ENCODE measurements at places on chromosomes 1 and 21.

GRCh38 chr1:221991221-221991620 lies 249.3 kb upstream of the DUSP10 start:
- no peak overlapping the region for H3K27ac ChIP-seq
- peaks cover 46% of the 10 kb centered on the region for H3K4me1 ChIP-seq
- no peak for DNase-seq
- H3K36me3 ChIP-seq = peaks cover 6% of the 10 kb centered on the region

GRCh38 chr1:26109229-26110164 lies 2.1 kb upstream of the PDIK1L start:
- H3K27ac ChIP-seq = peak overlapping the region; percentile 79
- peaks cover 5% of the 10 kb centered on the region for H3K27me3 ChIP-seq
- H3K36me3 ChIP-seq = peaks cover 9% of the 10 kb centered on the region
- no peak for DNase-seq

DNA sequence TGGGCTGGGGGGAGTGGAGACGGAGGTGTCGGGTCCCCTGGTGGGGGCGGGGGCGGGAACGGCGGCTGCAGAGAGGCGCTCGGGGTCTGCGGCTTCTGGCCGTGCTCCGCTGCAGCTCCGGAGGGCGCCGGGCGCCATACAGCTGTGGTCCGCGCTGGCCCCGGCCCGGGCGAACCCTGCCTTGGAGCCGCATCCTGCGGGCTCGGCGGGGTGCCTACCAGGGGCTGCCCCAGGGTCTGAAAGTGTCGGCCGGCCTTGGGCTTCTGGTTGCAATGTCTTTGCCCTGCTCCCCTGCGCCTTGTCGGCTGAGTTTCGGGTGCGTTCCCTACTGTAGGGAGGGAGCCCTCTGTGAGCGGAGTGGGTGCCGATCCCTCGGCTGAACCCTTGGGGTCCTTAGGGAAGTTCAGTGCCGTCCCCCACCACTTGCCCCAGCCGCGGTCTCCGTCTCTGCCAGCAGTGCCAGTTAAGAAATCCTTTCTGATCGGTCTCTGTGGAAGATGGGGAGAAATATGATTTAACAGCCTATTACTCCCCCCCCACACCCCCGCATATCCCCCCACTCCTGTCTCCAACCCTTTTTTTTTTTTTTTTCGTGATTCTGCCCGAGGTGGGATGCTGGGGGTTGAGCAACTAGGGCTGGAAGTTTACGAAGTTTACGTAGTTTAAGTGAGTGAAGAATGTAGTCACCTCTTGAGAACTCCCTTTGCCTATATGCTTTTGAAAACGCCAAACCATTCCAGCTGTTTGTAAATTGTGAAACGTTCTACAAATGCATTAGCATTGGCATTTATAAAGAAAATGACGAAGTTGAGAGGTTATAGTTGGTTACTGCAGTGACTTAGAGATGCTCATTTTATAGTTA lies 588 bp downstream of the NEXN start:
- H3K27me3 ChIP-seq = peaks cover 26% of the 10 kb centered on the region
- peaks cover 4% of the 10 kb centered on the region for H3K4me1 ChIP-seq

DNA sequence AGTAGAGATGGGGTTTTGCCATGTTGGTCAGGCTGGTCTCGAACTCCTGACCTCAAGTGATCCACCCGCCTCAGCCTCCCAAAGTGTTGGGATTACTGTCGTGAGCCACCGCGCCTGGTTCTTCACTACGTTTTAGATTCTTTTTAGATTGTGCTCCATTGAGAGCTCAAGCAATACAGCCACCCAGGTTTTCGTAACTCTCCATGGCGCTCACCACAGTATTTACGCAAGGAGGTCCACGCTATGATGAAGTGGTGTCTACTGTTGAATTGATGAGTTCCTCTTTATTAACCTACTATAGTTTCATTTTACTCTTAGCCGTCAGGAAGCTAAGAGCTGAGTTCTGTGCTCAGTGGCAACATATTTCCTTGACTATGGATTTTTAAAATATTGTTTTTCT lies 1.8 kb upstream of the KIF1B start:
- no peaks in the 10 kb centered on the region for H3K36me3 ChIP-seq
- no peak overlapping the region for H3K4me3 ChIP-seq
- peaks cover 4% of the 10 kb centered on the region for H3K27me3 ChIP-seq
- H3K27ac ChIP-seq = no peak overlapping the region

GRCh38 chr1:243508303-243508713 lies 252.5 kb downstream of the SDCCAG8 start:
- peaks cover 16% of the 10 kb centered on the region for H3K4me1 ChIP-seq
- DNase-seq = no peak
- no peak overlapping the region for H3K27ac ChIP-seq
- H3K4me3 ChIP-seq = no peak overlapping the region
- H3K36me3 ChIP-seq = peaks cover 15% of the 10 kb centered on the region

DNA sequence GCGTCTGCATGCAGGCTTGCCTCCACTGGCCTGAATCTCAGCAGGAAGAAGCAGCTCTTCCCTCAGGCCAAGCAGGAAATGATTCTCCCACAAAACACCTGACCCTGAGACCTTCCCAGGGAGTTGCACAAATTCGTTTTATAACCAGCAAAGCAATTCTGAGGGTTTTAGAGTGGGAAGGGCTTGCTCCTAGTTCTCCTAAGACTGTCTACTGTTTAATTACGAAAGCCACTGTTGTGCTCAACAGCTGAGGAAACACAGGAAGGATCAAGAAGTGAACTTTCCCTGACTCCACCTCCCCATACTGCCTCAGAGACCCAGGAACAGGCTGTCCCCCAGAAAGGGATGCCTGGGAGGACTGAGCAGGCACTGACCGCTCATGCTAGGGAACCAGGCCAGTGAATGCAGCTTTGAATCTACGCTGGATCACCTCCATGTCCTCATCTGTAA lies 37.0 kb upstream of the PUM1 start:
- DNase-seq = no peak
- H3K27ac ChIP-seq = no peak overlapping the region
- no peaks in the 10 kb centered on the region for H3K4me1 ChIP-seq
- no peak overlapping the region for H3K4me3 ChIP-seq

DNA sequence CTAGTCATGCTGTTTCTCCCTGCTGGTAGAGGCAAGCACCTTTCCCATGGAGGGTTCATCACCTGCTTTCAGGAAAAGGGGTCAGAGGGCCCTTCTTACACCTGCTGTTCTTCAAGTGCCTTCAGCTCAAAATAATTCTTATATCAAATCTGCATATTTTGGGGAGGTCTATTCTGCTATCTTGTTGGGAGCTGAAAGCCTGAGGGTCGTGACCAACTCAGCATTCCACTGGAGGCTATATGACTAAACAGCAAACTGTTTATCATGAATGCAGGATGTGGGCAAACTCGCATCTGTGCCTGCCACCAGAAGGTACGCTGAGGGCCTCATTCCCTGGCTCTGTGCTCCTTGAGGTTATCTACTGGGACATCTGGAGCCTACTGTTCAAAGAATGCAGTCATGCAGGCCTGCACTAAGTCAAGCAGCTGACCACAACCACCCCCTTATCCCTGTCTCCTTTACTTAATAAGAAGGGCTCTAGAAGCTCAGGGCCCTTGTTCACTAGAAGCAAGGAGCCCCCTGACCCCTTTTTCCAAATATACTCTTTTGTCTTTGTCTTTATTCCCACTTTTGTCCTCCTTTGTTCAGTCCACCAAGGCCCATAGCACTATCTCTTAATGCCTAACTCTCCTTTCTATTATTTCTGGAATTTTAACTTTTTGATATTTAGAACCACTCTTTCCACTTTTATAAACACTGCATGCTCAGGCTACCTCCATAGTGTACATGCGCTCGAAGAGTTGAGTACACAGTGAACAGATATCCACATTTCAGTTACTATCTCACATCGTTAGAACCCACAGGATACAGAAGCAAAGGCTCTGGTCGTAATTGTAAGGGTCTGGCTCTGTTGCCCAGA lies 4.5 kb upstream of the TRIM17 start:
- H3K4me3 ChIP-seq = no peak overlapping the region
- H3K4me1 ChIP-seq = peaks cover 16% of the 10 kb centered on the region
- H3K27ac ChIP-seq = no peak overlapping the region
- peaks cover 13% of the 10 kb centered on the region for H3K27me3 ChIP-seq
- no peak for DNase-seq

DNA sequence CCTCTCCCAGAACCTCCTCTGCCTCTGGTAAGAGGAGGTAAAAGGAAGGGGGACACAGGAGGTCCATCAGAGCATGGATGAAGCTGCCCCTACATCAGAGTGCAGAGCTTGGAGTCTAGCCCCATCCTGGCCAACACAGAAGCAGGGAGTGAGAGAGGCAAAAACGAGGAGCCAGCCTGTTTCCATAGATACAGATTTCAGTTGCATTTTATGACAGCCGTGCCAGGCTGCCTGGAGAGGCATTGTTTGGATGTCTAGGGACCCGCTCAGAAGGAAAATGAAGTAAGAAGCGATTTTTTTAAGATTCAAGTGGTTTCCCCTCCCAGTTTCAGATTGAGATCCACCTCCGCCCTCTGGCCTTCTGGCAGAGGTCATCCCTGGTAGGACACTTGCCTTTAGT lies 11.5 kb upstream of the GJA8 start:
- peaks cover 6% of the 10 kb centered on the region for H3K4me1 ChIP-seq
- no peak for DNase-seq
- H3K27me3 ChIP-seq = peaks cover 6% of the 10 kb centered on the region
- H3K36me3 ChIP-seq = no peaks in the 10 kb centered on the region

GRCh38 chr1:181149326-181150125 lies 61.0 kb downstream of the IER5 start:
- DNase-seq = peak; percentile 75
- peak overlapping the region; percentile 54 for H3K4me3 ChIP-seq
- peaks cover 3% of the 10 kb centered on the region for H3K27me3 ChIP-seq
- H3K27ac ChIP-seq = peak overlapping the region; percentile 81
- H3K4me1 ChIP-seq = peaks cover 51% of the 10 kb centered on the region

GRCh38 chr1:65319141-65319540 lies 9.8 kb downstream of the DNAJC6 start:
- no peak overlapping the region for H3K4me3 ChIP-seq
- H3K27ac ChIP-seq = no peak overlapping the region
- H3K27me3 ChIP-seq = no peaks in the 10 kb centered on the region
- peaks cover 4% of the 10 kb centered on the region for H3K4me1 ChIP-seq
- DNase-seq = no peak
- no peaks in the 10 kb centered on the region for H3K36me3 ChIP-seq

GRCh38 chr1:10906866-10907519 lies 105.5 kb upstream of the TARDBP start:
- peaks cover 18% of the 10 kb centered on the region for H3K27me3 ChIP-seq
- DNase-seq = no peak
- H3K4me1 ChIP-seq = peaks cover 2% of the 10 kb centered on the region
- H3K27ac ChIP-seq = no peak overlapping the region
- H3K4me3 ChIP-seq = no peak overlapping the region

DNA sequence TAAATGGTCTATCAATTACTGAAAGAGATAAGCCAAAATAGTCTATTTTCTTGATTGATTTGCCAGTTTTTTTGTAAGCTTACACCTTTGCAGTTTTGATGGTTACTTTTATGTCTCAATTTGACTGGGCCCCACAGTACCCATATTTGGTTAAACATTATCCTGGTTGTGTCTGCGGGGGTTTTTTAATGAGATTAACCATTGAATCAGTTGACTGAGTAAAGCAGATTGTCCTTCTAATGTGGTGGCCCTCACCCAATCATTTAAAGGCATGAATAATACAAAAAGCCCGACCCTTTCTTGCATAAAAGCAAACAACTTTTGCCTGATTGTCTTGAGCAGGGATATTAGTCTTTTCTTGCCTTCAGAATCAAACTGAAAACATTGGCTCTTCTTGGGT lies 650.0 kb upstream of the RGS18 start:
- H3K27me3 ChIP-seq = no peaks in the 10 kb centered on the region
- H3K27ac ChIP-seq = no peak overlapping the region
- no peaks in the 10 kb centered on the region for H3K36me3 ChIP-seq
- H3K4me3 ChIP-seq = no peak overlapping the region
- DNase-seq = no peak

GRCh38 chr1:203661572-203661971 lies 34.9 kb downstream of the ATP2B4 start:
- no peak for DNase-seq
- no peak overlapping the region for H3K4me3 ChIP-seq
- H3K27ac ChIP-seq = peak overlapping the region; percentile 9
- peaks cover 22% of the 10 kb centered on the region for H3K36me3 ChIP-seq
- peaks cover 50% of the 10 kb centered on the region for H3K4me1 ChIP-seq
- no peaks in the 10 kb centered on the region for H3K27me3 ChIP-seq

- H3K27ac ChIP-seq = no peak overlapping the region
- peaks cover 9% of the 10 kb centered on the region for H3K4me1 ChIP-seq
- H3K4me3 ChIP-seq = no peak overlapping the region
- no peaks in the 10 kb centered on the region for H3K36me3 ChIP-seq
Observed at GRCh38 chr1:202233171-202233570, 39.6 kb downstream of the LGR6 start.

DNA sequence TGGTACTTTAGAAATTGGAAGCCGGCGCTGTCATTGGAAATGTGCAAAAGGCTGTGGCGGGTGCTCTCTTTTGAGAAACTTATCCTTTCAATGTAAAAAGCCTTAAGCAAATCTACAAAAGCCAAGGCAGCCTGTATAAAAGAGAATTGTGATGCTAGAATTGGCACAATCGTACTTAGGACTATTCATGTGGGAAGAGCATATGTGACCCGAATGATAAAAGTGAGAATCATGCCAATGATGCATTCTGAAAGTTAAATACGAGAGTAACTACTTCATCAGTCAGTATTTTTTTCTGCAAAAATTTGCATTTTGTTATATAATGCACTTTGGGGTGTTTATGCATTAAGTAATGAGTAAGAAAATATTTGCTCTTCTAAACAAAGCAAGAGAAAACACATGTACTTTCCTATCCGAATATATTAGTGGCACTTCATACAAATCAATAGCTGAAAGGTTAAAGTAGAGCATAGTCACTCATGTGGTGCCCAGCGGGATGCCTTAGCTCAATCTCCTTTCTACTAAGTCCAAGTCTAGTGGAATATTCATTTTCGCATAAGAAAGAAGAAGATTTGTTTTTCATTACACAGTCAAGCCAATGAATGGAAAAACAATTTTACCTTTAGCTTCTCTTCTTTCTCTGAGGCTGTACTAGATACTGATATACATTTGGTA lies 1256.6 kb upstream of the B3GALT2 start:
- H3K4me1 ChIP-seq = peaks cover 3% of the 10 kb centered on the region
- no peaks in the 10 kb centered on the region for H3K27me3 ChIP-seq
- no peak overlapping the region for H3K4me3 ChIP-seq
- DNase-seq = no peak
- H3K27ac ChIP-seq = no peak overlapping the region
- no peaks in the 10 kb centered on the region for H3K36me3 ChIP-seq

- DNase-seq = no peak
- no peak overlapping the region for H3K4me3 ChIP-seq
- no peaks in the 10 kb centered on the region for H3K4me1 ChIP-seq
- no peaks in the 10 kb centered on the region for H3K36me3 ChIP-seq
- no peaks in the 10 kb centered on the region for H3K27me3 ChIP-seq
Observed at GRCh38 chr1:56934430-56935060, 31.3 kb downstream of the C8B start.

All from activated T-helper 2 cell treated with anti-CD3 and anti-CD28 coated beads, Interferon-gamma antibody, Interleukin-2, Interleukin-4, amounts not matched to agents 10 μg/mL and 5 μg/mL and 100 μg/mL, durations not matched to agents 14 hours and 24 hours and 36 hours (primary cell).